Stimulated activated CD8-positive, alpha-beta memory T cell treated with anti-CD3 and anti-CD28 coated beads, Interleukin-15, amount 100 ng/mL, for 4 hours (primary cell): ENCODE measurements at places on chromosomes 1 and 21.

GRCh38 chr1:53074313-53075154 lies 12.5 kb downstream of the PODN start:
- DNase-seq = no peak

DNA sequence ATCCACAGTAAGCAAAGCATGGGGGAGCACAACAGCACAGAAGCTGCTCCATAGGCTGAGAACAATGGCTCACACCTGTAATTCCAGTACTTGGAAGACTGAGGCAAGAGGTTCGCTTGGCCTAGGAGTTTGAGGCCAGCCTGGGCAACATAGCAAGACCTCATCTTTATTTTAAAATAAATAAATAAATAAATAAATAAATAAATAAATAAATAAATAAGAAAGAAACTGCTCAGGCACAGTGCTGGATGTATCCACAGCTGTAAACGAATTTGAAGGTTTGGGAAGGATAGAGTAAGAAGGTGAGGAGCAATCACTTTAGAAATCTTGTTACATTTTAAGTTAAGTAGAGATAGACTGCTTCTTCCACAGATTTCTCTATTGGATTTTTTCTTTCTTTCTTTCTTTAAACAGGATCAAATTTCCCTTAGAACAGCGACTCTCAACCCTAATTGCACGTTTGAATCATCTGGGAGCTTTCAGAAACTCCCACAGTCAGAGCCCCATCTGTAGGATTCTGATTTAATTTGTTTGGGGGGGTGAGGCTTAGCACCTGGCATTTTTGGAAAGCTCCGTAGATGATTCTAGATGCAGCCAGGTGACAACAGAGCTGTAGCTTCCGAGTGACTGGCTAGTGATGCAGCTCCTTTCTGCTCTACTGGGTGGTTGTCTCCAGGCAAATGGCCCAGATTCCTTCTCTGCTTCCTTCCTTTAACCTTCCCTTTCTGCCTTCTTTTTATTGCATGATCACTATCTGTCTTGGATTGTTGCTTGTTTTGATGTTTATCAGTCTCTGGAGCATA lies 53.5 kb downstream of the S1PR1 start:
- no peak for DNase-seq

DNA sequence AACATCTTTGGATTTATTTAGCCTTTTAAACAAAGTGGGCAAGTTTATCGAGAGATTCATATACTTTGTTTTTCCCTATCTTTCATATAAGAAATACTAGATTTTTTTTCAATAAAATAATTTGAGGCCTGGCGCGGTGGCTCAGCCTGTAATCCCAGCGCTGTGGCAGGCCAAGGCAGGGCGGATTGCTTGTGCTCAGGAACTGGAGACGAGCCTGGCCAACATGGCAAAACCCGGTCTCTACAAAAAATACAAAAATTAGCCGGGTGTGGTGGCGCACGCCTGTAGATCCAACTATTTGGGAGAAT lies 1.6 kb upstream of the CDC14A start:
- DNase-seq = no peak

DNA sequence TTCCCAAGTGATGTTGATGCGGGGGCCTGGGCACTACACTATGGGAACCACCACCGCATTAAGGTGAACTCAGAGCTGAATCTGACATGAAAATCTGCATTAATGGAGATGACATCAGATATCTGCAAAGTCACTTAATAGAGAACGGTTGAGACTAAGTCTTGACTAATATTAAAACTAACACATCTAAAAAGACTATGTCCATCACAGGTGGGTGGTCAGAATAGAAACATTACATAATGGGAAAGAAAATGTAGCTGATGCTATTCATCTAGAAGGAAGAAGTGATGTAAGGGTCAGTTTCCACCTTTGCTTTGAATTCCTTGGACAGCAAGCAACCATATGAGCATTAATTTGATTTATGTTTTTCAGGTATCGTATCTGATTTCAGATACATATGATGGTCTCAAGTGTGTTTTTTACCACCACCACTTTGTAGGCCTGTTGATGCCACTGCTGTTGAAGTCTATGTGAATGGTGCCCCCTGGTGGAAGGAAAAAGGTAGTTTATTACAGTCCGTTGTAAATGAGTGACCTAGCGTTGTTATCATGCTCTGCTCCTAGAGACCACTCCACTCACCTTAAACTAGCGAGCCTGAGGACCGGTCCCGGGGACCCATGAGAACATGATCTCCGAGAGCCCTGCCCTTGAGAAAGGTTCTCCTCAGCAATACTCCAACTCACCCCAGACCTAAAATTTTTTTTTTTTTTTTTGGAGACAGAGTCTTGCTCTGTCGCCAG lies 73.5 kb downstream of the BACH1 start:
- no peak for DNase-seq

DNA sequence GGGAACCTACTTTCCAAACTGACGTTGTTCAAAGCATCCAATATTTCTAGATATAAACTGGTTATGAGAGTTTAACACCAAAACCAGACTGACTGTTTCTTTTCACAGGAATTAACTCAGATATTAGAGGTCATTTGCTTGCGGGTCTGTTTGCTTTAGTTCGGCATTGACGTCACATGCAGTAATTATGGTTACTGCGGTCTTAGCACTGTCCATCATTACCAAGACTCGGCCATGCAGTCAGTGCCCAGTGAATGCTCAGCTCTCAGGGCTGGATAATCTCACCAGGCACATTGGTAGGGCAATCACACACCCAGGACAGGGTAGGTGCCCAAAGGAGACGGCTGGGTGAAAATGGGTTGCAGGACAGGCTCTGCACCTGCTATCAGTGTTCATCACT lies 9.9 kb upstream of the F3 start:
- DNase-seq = no peak
